ENCODE measurements at places on chromosomes 4 and X. TPM values are rescaled to one million over a fixed set of nuclear protein-coding genes. Genes with fewer than 3 reads are reported as not detected.

The ARSD gene
- total RNA-seq = 28.6 TPM

The BEX3 gene
- total RNA-seq = 201 TPM

The SMIM10 gene
- 16.8 TPM for total RNA-seq

The ARSJ gene
- total RNA-seq = 2.0 TPM

The MTM1 gene
- 15.5 TPM for total RNA-seq

The ABCG2 gene
- 10.9 TPM for total RNA-seq

The GRIA3 gene
- total RNA-seq = 1.3 TPM

The IL2 gene
- not detected for total RNA-seq

The TCEAL2 gene
- 7.7 TPM for total RNA-seq

The TCEAL6 gene
- total RNA-seq = not detected

The SUPT20HL2 gene
- not detected for total RNA-seq

The NAP1L5 gene
- 10.0 TPM for total RNA-seq

The GIMD1 gene
- total RNA-seq = not detected

The SLC2A9 gene
- total RNA-seq = 6.1 TPM

The MAP9 gene
- 17.4 TPM for total RNA-seq

The ARHGEF38 gene
- not detected for total RNA-seq

The CABS1 gene
- total RNA-seq = not detected

The RAB39B gene
- 1.8 TPM for total RNA-seq

The ELK1 gene
- total RNA-seq = 23.0 TPM

The PRDX4 gene
- 126 TPM for total RNA-seq

The MAGED2 gene
- total RNA-seq = 114 TPM

The ZNF718 gene
- 12.0 TPM for total RNA-seq

The KLB gene
- total RNA-seq = 4.4 TPM

The RHOXF2 gene
- not detected for total RNA-seq

The CSAG3 gene
- total RNA-seq = not detected

The EFHC2 gene
- 2.5 TPM for total RNA-seq

The NPNT gene
- total RNA-seq = 53.8 TPM

The DDX60 gene
- 33.9 TPM for total RNA-seq

The CENPVL3 gene
- total RNA-seq = not detected

The NUP62CL gene
- not detected for total RNA-seq

The KDR gene
- 70.5 TPM for total RNA-seq

The HPGD gene
- total RNA-seq = 2.0 TPM

The NPY5R gene
- 1.1 TPM for total RNA-seq

The PIR gene
- total RNA-seq = 27.1 TPM

The GAGE12E gene
- total RNA-seq = not detected

The CYBB gene
- 23.1 TPM for total RNA-seq

The ZCCHC18 gene
- 3.3 TPM for total RNA-seq

The PACRGL gene
- total RNA-seq = 30.2 TPM

The DTHD1 gene
- 0.20 TPM for total RNA-seq

The ARMCX1 gene
- total RNA-seq = 34.3 TPM

The VCX3B gene
- not detected for total RNA-seq

The RNF128 gene
- total RNA-seq = 1.3 TPM

The LRIT3 gene
- total RNA-seq = 0.59 TPM

The DHX15 gene
- 136 TPM for total RNA-seq

The NPFFR2 gene
- not detected for total RNA-seq

The NUDT11 gene
- 0.39 TPM for total RNA-seq

The LNX1 gene
- total RNA-seq = 12.6 TPM

The BST1 gene
- 13.8 TPM for total RNA-seq

The NOP14 gene
- total RNA-seq = 30.3 TPM

The PRRG1 gene
- 18.2 TPM for total RNA-seq

The SOWAHB gene
- total RNA-seq = 0.21 TPM

The PABPC1L2A gene
- total RNA-seq = not detected

The TEX28 gene
- total RNA-seq = not detected
